Stimulated activated CD4-positive, alpha-beta T cell treated with anti-CD3 and anti-CD28 coated beads, Interleukin-12 subunit alpha, Interleukin-12 subunit beta, amount 100 ng/mL, for 24 hours (primary cell): ENCODE measurements at places on chromosomes 11 and 22.

DNA sequence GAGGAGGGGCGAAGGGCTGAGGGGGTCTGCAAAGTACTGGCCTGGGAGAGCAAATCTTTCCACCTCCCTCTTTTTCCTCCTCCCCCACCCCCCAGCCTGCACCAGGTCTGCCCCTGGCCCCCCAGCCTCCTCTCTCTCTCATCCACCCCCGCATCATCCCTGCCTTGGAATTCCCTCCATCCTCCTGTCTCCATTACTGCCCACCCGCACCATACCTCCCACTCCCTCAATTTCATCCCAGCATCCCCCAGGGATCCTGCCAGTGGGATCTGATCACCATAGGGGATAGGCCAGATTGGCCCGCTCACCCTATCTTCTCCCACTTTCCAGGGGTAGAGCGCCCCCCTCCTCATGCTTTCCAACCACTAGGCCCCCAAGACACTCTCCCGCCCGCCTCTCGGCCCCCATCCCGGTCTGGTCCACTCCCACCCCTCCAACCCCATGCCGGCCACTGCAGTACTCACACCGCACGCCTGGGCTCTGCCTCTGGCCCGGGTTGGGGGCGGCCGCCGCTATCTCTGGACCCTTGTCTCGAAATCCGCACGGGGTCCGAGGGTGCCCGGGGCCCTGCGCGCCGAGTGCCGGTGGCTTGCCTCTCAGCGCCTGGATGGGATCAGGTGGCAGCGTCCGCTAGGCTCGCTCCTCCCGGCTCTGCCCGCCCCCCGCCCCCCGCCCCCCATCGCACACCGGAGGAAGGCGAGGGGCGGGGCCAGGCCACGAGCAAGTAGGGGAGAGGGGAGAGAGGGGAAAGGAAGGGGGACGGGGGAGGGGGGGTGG is at the start of gene GAL3ST3:
Gene GAL3ST3 (minus strand): TSS at position 615 of the 777 bp plus-strand sequence. CDS start 3,746 bp downstream, outside the sequence.
- no peak for DNase-seq

DNA sequence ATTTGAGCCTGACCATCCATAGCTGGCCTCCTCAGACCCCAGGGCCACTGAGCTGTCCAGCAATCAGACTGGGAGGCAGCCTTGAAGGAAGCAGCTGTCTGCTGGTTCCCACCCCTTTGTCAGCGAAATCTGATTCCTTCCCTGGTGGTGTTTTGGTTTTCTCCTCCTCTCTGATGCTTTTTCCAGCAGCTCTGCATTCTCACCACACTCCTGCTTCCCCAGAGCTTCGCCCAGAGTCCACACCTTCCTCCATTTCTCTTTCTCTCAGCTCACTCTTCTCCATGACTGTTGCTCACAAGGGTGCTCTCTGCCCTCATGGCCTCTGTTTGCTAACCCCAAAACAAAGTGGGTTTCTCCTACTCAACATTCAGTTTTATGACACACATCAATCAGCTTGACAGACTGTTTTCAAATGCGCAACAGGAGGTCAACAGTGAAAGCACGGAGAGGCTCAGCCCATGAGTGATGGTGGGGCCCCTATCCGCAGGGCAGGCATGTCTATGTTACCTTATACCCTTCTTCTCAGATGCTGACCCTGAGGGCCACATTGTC is 130.6 kb upstream of the MTNR1B start:
- DNase-seq, result no peak

GRCh38 chr11:104113541-104113940 is 50.4 kb downstream of the PDGFD start:
- DNase-seq, result no peak

DNA sequence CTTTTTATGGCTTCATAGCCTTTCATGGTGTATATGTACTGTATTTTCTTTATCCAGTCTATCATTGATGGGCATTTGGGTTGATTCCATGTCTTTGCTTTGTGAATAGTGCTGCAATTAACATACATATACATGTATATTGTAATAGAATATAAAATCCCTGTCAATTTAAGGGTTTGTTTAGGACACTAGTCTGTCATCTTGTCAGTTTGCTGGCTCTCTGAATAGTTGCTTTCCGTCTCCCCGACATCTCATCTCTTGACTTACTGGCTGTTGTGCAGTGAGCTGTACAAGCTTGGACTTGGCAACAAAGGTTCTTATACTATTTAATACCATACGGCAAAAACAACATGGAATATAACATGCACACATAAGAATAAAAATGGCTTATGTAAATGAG is 1487.5 kb downstream of the LRRC4C start:
- DNase-seq, result no peak

DNA sequence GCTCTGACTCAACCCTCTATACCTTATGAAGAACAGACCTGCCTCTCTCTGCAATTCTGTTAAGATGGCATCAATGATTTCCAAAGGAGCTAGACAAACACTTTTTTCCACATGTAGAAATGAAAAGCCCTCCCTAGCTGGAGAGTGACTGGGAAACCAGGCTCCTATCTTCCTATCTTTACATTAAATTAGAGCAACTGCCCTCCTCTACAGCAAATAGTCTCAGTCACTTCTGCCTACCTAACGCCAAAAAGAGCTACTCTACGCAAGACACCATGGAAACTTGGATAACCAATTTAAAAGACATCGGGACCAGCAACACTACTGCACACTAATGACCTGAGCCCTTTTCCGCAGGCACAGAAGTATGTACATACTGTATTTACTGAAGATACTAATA is 84.8 kb downstream of the MICAL3 start:
- no peak for DNase-seq

- peak; percentile 11 for DNase-seq
Measured at GRCh38 chr11:111229604-111230003, 15.9 kb upstream of the POU2AF2 start.

GRCh38 chr11:116086426-116086825 is 582.2 kb upstream of the CADM1 start:
- no peak for DNase-seq

- no peak for DNase-seq
Measured at GRCh38 chr11:12455938-12456337, 78.6 kb downstream of the PARVA start.

GRCh38 chr11:119905162-119905561 is 176.2 kb upstream of the NECTIN1 start:
- no peak for DNase-seq

GRCh38 chr22:39717099-39717498 is 146.5 kb downstream of the CACNA1I start:
- DNase-seq, result no peak

DNA sequence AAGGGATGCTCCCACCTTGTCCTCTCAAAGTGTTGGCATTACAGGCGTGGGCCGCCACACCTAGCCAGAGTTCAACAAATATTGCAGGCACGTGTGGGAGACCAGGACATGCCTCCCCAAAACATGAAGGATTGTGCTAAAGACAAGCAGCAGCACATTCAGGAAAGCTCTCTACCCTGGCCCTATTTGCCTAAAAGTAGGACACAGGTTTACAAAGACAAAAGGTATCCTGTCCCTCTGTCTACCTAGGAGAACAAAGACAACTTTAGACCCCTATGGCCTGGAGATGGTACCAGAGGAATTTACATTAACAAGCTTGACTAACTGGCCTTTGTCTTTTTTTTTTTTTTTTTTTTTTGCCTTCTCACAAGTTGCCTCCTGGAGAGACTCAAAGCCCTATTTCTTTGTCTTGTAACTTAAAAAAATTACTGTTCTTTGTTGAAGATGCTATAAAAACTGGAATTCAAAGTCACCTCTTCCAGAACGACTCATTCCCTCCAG is 859 bp upstream of the ACCS start:
- DNase-seq, result no peak

DNA sequence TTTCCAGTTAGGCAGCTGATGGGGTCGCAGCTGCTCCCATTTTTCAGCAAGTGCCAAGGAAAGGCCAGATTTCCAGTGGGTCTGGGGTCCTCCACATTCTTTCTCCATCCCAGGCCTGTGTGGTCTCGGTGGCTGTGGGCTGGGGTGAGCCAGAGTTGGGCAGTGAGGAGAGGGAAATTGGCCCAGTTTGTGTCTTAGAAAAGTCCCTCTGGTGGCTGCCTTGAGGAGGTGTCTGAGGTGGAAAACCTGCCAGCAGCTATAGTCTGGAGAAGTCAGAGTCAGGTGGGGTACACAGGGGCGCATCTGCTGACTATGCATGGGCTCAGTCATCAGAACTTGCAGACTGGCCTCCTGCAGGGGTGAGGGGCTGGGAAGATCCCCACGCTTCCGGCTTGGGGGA is 30.5 kb downstream of the MRGPRD start:
- DNase-seq, result no peak

DNA sequence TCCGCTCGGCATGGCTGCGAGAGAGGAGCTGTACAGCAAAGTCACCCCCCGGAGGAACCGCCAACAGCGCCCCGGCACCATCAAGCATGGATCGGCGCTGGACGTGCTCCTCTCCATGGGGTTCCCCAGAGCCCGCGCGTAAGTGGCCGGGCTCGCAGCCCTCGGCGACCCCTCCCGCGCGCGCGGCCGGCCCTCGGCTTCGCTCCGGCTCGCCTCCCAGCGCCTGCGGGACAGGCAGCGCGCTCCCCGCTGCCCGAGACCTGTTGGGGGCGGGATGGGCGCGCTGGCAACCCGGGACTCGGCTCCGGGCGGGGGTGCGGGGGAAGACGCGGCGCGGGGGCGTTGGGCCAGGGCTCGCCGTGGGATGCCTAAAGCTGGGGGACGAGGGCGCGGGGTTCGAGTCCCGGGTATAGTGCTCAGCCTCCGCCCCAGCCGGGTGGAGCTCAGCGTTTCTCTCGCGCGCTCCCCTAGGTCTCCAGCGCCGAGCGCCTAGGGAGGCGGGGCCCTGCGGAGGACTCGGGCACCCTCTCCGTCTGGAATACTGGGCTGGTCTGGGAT is 630 bp downstream of the UBASH3B start:
- peak; percentile 50 for DNase-seq

GRCh38 chr11:19868281-19868821 is 155.7 kb downstream of the NAV2 start:
- no peak for DNase-seq

GRCh38 chr11:92703449-92703830 is 266.0 kb upstream of the MTNR1B start:
- no peak for DNase-seq

DNA sequence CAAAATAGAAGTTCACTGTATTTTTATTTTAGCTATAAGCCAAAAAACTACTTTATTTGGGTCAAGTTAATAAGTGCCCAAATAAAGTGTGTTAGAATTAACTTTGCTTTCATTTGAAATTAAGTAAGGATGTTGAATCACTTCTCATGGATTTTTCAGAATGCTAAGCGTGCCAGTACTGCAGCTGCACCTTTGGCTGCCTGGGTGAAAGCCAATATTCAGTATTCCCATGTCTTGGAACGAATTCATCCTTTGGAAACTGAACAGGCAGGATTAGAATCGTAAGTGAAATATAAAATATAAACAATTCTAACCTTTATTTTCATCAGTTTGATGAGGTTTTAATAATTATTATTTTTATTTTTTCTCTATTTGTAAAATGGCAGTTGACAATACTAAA is 113.6 kb downstream of the DYNC2H1 start:
- no peak for DNase-seq

DNA sequence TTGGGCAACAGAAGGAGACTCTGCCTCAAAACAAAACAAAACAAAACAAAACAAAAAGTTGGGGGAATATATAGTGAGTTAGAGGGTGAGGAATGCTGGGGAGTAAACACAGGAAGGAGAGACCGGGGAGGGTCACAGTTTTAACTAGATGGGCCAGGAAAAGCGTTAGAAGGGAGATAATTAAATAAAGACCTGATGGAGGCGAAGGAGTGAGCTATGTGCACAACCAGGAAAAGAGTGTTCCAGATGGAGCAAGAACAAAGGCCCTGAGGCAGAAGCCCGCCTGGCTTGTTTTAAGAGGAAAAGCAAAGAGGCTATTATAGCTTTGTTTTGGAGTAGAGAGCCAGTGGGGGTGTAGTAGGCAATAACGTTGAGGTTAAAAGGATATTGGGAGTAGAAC is 4.8 kb upstream of the PLA2G6 start:
- no peak for DNase-seq

GRCh38 chr22:44752285-44753188 is at the start of gene ARHGAP8:
Gene ARHGAP8 (plus strand): TSS chr22:44752575. CDS start chr22:44786528, 33,953 bp downstream.
- no peak for DNase-seq

DNA sequence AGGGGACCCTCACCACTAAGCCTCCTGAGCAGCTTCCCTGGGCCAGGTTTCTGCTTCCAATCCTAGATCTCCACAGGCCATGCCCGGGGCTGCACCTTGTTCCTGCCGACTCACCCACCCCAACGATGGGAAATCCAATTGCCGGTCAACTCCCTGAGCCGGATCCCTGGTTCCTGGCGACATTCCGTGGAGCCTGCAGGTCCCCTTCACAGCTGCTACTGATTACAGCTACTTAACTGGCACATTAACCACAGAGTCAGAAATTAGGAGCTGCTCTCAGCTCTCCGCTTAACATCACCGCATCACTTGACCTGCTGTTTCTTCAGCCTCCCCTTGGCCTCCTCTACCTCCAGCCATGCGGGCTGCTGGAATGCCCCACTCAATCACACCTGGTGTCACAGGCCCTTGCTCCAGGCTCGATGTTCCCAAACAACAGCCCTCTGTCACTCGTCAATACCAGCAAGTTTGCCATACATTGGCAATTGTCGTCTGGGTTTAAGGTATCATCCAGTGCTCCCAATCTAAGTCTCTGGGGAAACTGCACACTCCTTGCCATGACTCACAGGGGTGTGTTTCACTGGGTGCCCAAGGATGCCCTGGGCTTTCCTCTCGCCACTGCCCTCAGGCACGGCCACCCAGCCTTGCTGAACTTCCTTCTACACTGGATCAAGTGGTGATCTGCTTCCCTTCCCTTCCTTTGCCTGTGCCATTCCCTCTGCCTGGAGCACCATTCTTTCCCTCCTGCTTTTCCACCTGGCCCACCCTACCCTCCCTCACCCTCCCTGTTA is 181.0 kb downstream of the MN1 start:
- DNase-seq, result no peak

DNA sequence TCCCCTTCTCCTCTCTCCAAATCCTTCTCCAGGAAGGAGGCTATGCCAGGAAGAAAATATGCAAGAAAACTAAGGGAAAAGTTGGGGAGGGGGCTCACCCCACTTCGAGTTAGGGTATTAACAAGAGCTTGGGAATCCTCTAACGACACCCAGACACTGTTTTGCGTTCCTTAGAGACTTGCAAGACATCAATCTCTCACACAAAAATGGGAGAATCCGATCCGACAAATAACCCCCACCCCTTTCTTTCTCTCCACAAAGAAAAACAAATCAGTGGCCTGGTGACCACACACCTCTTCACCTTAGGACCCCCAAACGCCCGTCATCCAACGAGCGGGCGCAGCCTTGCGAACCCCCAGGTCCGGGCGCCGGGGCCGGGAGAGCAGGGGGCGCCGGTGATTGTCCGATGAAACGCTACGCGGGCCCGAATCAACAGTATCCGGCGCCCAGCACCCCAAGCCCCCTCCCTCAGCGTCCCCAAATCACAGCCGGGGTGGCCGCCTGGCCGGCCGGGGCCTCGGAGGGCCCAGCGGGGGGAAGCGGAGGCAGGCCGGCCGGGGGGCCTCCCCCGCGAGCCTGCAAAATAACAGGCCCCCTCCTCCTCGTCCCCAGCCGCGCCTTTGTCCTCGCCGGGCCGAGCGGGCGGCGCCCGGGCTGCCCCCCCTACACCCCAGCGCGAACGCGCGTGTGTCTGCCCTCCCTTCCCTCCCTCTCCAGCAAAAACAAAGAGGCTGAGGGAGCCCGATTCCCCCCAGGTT is 690 bp downstream of the CSNK1E start:
- no peak for DNase-seq
